Activated CD4-positive, alpha-beta T cell treated with anti-CD3 and anti-CD28 coated beads, Interleukin-2, amount 50 U/mL, for 48 hours (primary cell): ENCODE measurements at places on chromosomes 1 and 21.

DNA sequence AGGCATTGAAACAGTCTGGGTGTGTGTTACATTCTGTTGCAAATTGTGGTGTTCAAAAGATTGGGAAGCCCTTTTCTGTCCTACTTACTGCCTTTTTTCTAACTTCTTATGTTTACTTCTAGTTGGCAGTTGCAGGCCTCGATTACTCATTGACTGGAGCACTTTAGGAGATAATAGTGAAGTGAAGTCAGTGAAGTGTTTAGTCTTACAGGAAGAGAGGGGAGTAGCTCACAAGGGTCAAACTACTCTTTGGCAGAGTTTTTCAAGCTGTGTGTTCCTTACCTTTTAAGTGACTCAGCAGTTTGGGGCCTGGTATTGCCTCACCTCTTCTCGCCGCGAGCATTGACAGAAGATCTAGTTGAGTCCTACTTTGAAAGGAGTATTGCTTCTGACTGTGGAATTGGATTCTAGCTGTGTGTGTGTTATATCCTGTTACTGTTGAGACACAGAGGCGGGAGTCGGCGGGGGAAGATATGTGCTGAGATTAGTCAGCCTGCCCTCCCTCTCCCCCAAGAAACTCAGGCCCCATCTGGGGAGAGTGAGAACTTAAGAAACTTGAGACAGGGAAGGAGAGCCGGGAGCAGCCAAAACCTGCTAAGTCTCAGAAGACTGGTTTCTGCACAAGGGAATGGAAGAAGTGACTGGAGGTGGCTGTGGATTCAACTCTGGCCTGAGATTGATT is 19.3 kb downstream of the AHCYL1 start:
- peak; percentile 57 for DNase-seq

DNA sequence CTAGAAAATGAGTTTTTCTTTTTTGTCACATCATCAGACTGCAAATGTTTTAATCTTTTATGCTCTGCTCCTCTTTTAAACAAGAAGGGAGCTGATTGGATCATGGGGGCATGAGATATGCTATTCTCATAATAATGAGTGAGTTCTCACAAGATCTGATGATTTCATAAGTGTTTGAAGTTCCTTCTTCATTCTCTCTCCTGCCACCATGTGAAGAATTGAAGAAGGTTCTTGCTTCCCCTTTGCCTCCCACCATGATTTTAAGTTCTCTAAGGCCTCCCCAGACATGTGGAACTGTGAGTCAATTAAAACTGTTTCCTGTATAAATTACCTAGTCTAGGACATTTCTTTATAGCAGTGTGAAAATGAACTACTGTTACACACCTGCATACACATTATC is 218.2 kb downstream of the NRIP1 start:
- DNase-seq, result no peak

DNA sequence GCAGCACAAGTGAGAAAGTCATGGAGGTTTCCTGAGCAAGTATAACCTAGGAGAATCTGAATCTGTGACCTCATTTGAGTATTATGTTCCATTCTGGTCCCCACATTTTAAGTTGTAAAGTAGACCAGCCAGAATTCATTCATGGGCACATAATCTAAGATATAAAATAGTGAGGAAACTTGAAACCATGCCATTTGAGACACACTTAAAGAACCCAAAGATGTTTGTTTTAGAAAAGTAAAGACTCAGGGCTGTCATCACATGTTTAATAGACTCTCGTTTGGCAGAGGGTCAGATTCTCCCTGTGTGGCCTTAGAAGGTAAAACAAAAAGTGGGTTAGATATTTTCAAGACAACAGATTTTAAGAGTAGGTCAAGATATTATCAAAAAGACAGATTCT is 6.4 kb downstream of the SZT2 start:
- DNase-seq, result no peak

GRCh38 chr21:38768471-38769063 is 37.2 kb upstream of the ETS2 start:
- peak; percentile 74 for DNase-seq

DNA sequence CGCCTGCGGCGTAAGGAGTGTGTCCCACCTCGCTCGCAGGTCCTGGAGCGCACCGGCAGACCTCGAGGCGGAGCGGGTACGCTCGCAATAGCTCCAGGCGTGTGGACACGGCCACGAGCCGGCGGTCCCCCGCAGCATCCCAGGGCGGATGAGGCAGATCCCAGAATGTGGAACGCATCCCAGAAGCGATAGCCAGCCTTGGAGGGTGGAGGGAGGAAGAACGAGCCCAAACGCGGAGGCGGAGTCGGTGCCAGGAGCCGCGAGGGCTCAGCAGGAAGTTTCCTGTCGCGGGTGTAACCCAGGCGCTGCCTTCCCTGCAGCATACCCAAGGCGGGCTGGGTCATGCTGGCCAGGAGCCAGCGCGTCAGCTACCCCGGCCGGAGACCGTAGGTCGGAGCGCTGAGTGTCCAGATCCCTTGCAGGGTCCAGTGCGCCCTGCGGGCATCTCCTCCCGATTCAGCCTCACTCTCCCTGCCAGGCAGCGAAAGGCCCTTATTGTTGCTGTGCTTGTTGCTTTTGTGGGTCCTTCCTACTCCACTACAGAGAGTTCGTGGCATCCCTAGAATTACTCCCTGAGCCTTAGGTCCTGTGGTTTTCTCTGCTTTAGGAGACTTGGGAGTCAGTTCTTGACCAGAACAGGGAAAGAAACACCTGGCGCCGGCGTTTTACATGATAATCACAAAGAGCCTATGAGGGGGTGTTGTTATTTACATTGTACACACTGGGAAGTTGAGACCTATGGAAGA is 27.7 kb downstream of the STYXL2 start:
- DNase-seq, result peak; percentile 31

GRCh38 chr1:203711251-203712007 is 53.6 kb upstream of the LAX1 start:
- no peak for DNase-seq

- DNase-seq, result no peak
These were observed 23.8 kb downstream of the FAM89A start for GRCh38 chr1:231016234-231016633.

- DNase-seq, result no peak
These were observed 4.3 kb downstream of the TSPAN2 start for GRCh38 chr1:115084902-115085511.

- DNase-seq, result no peak
These were observed 25.9 kb upstream of the ATP1A1 start for GRCh38 chr1:116346943-116347673.

DNA sequence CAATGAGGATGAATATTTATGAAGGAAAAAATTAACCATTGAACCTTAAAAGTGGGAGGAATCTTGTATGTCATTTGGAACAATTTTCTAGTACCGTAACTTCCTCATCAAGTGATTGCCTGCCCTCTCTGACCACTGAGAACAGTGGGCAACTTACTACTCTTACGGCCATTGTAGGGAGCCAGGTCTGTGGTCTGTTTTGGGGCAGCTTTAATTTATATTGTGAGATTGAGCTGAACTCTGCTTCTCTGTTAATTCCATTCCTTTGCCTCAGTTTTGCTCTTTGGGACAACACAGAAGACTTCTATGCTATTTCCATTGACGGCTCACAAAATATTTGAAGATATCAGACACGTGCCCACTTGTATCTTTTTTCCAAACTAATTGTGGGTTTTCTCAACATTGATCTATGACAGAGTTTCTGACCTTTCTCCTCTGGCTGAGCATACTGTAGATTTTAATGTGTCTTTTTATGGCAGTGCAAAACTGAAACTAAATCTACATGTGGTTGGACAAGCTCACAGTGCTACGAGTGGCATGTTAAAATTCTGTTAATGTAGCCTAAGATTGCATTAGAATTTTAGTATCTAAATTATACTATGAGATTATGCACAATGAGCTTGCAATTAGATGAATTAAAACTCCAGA is 27.8 kb upstream of the ZNF281 start:
- no peak for DNase-seq

GRCh38 chr1:221157026-221157761 is 278.0 kb downstream of the HLX start:
- DNase-seq, result no peak

DNA sequence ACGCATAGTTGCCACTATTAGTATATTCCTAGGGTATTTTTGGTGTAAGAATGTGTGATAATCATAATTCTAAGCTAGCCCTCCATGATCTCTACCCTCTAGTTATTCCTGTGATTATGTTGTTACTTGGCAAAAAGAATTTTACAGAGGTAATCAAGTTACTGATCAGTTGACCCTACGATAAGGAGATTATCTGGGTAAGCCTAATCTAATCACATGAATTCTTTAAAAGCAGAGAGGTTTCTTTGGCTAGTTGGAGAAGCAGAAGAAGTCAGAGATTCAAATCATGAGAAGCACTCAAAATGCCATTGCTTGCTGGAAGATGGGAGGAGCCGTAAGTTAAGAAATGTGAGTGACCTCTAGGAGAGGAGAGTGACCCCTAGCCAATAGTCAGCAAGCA is 72.7 kb downstream of the RPE65 start:
- no peak for DNase-seq

GRCh38 chr21:21929226-21929625 is 931.0 kb downstream of the NCAM2 start:
- DNase-seq, result no peak

DNA sequence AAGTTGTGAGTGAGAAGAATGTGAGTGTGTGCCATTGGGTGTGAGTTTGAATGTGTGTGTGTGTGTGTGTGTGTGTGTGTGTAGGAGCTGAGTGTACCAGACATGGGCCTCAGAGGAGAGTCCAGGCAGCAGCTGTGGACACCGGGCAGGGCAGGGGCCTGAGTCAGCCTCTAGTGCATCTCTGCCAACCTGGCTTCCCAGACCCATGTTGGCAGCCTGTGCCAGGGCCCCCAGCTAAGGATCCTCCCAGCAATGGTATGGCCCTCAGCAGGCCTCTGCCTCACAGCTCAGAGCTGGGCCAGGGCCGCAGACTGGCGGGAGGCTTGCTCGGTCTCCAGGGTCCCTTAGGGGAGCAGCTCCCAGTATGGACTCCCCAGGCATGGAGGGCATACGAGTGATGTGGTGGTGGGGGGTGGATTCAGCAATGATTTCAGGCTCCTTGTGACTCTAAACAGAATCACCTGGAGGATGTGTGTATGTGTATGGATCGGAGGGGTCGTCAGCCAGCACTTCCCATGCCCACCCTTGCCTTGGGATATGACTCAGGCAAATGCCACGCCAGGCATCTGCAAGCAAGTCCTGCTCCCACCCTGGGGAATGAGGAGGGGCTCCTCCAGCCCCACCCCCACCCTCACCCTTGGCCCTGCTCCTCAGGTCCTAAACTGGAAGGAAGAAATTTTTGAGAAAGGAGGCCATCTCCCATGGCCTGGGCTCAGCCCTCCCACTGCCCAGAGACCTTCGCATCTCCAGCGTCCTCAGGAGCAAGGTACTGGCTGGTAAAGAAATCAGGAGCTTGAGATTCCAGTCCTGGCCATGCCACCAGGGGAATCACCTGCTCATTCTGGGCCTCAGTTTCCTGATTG is 1.8 kb upstream of the FOXO6 start:
- no peak for DNase-seq

DNA sequence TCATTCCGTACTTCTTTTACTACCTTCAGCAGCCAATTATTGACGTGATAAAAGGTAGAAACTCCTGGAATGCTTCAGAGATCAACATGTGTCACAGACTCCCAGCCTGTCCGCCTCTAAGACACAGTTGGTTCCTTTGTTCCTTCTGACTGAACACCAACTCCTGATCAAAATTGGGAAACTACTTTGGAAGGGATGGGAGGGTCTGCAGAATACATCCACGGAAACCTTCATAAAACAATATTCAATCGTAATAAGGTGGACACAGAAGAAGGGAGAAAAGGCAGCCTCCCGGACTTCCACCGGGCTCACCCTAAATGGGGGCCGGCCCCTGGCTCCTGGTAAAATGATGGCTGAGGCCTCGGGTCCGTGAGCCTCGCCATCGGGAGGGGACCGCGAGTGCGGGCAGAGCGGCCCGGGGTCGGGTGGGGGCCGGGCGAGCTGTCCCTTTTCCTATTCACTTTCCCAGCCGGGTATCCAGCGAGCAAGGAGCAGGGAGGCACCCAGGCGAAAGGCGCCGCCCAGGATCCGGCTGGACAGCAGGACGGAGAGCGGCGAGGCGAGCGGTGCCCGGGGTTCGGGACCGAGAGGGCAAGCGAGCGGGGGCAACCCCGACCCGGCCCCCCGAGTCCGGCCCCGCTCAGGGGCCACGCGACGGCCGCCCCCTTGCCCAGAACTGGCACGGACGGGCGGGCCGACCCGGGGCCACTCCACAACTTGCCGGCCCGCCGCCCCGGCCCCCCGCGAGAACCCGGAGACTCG is 805 bp downstream of the NRIP1 start:
- peak; percentile 24 for DNase-seq

DNA sequence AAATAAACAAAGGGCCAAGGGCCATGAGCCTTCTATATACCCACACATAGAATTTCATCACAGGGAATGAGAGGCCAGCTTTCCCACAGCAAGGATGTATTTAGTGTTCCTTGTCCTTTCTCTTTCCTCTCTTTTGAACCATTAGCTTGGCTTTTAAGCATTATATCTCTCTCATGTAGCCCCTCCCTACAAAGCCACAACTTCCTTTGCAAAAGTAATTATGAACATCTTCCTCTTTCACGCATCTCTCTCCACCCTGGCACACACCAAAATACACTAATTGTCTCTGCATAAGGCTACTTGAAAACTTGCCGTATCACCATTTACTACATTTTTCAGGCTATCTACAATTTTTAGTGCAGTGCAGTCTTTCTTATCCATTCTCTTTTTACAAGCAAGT is 1.9 kb upstream of the AK5 start:
- no peak for DNase-seq
